ENCODE measurements at places on chromosomes 16 and 17. TPM values are rescaled to one million over a fixed set of nuclear protein-coding genes. Genes with fewer than 3 reads are reported as not detected.

GRCh38 chr17:72176951-72177660 is 56.3 kb downstream of the SOX9 start:
- no peaks in the 10 kb centered on the region for H3K36me3 ChIP-seq
- H3K4me1 ChIP-seq = no peaks in the 10 kb centered on the region
- DNase-seq = no peak
- H3K4me3 ChIP-seq = no peak overlapping the region
- H3K27ac ChIP-seq = no peak overlapping the region

The TMED6 gene
- total RNA-seq = not detected

- no peak overlapping the region for H3K4me3 ChIP-seq
- H3K36me3 ChIP-seq = no peaks in the 10 kb centered on the region
- no peaks in the 10 kb centered on the region for H3K27me3 ChIP-seq
- H3K27ac ChIP-seq = no peak overlapping the region
Observed at GRCh38 chr16:50717091-50717490, 23.7 kb downstream of the NOD2 start.

The CCDC154 gene
- not detected for total RNA-seq

GRCh38 chr17:81309140-81309858 is 14.2 kb upstream of the SLC38A10 start:
- no peaks in the 10 kb centered on the region for H3K27me3 ChIP-seq
- peaks cover 19% of the 10 kb centered on the region for H3K4me1 ChIP-seq
- H3K36me3 ChIP-seq = no peaks in the 10 kb centered on the region
- DNase-seq = peak; percentile 87
- peak overlapping the region; percentile 79 for H3K27ac ChIP-seq
- H3K4me3 ChIP-seq = peak overlapping the region; percentile 65
